ENCODE measurements at places on chromosomes 7 and 10. TPM values are rescaled to one million over a fixed set of nuclear protein-coding genes. Genes with fewer than 3 reads are reported as not detected.
A peak's percentile ranks its signal among the peaks of the same experiment; 100 is the strongest.

GRCh38 chr10:123038782-123039631 lies 30.2 kb downstream of the ACADSB start:
- no peak for DNase-seq

DNA sequence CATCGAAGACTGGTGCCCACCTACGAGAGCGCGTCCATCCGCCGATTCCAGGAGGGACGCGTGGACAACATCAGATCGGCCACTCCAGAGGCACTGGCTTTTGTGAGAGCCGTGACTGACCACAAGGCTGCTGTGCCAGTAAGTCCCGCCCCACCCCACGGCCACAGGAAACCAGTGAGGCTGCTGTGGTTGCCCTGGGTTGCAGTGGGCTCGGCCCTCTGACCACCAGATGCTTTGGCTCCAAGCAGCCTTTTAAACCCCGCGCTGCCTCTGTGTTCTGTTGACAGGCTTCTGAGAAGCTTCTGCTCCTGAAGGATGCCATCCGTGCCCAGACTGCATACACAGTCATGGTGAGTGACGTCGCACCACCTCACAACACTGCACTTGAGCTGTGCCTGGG lies 24.4 kb upstream of the C10orf53 start:
- no peak for DNase-seq

GRCh38 chr7:40923626-40924025 lies 779.3 kb downstream of the INHBA start:
- DNase-seq, result no peak

DNA sequence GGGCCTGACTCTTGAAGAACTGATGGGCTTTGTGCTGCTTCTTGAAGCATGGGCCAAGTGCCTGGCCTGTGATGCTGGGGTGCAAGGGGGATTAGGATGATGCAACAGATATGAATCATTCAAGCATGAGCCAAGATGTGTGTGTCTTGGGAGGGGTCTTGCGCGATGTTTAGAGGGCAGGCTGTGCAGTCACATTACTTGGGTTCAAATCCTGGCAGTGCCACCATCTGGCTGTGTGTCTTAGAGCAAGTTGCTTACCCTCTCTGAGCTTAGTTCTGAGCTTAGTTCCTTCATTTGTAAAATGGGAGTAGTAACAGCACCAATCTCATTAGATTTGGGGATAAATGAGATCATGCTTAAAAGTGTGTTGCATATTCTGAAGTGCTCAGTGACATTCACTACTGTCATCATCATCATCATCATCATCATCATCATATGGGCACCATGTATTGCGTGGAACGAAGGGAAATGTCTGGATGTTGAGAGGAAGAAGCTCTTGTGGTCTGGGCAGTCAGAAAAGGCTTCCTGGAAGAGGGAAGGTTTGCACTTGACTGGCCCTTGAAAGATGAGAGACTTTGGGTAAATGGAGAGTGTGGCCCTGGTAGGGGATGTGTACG lies 9.3 kb downstream of the UNC5B start:
- DNase-seq, result no peak

- DNase-seq, result peak; percentile 69
These were observed 93.8 kb downstream of the PRTFDC1 start for GRCh38 chr10:24858288-24859270.

CTNNA3 gene
- not detected for total RNA-seq

MRLN gene
- total RNA-seq, result not detected

GRCh38 chr10:98920807-98921206 lies 314.8 kb downstream of the HPSE2 start:
- no peak for DNase-seq

VAX1 gene
- not detected for total RNA-seq

DNA sequence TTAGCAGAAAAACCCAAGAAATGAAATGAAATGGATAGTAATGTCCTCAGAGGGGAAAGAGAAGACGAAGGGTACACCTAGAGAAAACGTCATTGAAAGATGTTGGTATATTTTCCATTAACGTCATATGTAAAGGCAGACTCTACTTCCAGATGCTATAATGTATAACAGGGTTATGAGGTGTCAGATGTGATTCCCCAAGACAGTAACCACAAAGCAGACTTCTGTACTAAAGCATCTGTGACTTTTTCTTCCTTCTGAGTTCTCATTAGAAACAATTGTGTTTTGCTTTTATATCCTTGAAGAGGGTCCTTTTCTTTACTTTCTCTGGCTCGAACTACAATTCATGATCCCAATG lies 37.4 kb downstream of the LRRC72 start:
- DNase-seq, result no peak

GRCh38 chr10:90289037-90289436 lies 568.8 kb downstream of the HTR7 start:
- DNase-seq, result peak; percentile 52

DNA sequence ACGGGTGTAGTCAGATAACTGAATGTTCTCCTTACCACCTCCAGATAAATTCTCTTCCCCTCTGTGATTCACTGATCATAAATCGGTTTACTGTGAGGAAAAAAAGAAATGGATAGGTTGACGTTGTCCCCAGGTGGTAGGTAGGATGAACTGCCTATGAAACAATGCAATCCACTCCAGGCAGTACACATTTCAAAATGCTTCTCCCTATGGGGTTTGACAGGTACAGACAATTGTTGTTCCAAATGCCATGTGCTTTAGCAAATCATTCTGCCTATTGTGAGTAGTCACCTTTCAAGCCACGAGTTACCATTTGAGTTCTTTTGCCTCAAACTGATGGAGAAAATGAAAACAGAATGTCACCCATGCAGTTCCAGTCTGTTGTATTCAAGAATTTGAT lies 21.8 kb downstream of the VIM start:
- DNase-seq, result peak; percentile 50

CYP2C19 gene
- total RNA-seq, result not detected

MSMB gene
- total RNA-seq, result not detected

RAMP3 gene
- total RNA-seq, result not detected

- peak; percentile 17 for DNase-seq
These were observed 47.7 kb upstream of the ZNF92 start for GRCh38 chr7:65325793-65326432.

GRCh38 chr10:97514344-97514743 lies 15.6 kb downstream of the UBTD1 start:
- DNase-seq, result no peak
